Renal cortical epithelial cell (primary cell): ENCODE measurements at places on chromosomes 11 and 22.

DNA sequence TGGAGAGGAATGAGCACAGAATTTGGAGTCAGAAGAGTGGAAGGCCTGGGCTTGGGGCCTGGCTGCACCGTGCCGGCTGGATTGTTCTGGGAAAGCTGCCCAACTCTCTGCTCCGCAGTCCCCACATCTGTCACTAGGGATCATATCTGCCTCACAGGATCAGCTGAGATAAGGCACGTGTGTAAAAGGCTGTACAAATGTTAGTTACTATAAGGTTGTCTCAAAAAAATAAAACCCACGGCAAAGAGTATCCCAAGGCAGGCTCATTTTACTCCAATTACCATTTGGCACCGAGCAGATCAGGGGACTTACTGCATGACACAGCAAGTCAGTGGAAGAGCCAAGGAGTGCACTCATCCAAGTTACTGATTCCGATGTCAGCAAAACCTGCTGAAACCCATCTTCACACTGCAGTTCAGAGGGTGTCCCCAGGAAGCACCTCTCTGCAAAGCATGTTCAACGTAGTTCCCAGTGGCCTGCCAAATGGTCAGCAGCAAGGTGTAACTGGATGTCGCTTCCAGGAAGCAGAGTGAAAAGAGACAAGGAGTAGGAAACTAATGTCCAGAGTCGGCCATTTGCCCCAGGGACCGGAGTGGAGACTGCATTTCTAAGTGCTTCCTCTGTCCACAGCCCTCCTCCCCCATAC is 18.1 kb upstream of the MRTFA start:
- peak; percentile 70 for DNase-seq

DNA sequence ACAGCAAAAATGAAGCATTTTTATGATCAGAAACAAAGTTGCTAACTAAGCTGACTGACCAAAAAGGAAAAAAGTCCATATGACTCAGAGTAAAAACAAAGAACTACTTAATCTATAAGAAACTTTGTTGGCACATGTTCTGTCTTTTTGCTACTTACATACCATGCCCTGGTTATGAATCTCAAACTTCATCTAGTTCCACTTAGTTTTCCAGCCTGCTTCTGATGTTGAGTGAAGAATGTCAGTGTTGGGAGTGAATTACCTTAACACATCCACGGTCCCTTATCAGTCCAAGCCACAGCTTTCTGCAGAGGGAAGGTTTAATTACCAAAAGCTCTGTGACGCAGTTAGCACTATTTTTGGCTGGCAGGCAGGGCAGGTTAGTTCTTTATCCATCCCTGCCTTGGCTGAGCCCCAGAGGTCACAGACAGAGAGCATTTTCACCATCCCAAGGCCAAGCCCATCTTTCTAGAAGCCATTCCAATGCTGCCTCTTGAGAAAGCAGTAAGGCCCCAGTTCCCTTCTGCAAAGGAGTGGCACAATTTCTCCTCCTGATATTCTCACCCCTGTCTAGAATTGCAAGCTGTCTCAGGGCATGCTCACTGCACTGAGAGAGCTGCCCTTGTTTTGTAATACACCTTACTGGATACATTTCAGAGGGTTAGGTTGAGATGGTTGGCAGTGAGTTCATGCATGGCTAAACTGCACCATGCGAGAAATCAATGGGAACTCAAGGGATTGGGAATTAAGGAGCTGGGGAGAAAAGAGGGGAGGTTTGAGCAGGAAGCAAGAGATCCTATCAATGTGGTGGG is 67.1 kb downstream of the SLC1A2 start:
- no peak for DNase-seq

DNA sequence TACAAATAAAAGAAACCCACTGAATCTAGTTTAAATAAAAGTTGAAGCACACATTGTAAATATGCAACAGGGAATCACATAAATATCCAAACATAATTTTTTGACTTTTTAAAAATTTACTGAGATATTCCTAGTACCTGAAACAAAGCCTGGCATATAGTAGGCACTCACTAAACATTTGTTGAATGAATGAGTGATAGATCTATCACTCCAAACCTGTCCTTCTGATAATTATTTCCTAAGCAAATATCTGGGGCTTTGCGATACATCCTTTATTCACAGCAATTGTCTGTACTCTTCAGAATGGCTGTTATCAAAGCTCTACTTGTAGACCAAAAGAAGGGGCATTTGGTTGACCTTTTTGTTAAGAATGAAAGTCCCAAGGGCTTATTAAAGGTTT is 2.6 kb upstream of the PSMA1 start:
- no peak for DNase-seq

DNA sequence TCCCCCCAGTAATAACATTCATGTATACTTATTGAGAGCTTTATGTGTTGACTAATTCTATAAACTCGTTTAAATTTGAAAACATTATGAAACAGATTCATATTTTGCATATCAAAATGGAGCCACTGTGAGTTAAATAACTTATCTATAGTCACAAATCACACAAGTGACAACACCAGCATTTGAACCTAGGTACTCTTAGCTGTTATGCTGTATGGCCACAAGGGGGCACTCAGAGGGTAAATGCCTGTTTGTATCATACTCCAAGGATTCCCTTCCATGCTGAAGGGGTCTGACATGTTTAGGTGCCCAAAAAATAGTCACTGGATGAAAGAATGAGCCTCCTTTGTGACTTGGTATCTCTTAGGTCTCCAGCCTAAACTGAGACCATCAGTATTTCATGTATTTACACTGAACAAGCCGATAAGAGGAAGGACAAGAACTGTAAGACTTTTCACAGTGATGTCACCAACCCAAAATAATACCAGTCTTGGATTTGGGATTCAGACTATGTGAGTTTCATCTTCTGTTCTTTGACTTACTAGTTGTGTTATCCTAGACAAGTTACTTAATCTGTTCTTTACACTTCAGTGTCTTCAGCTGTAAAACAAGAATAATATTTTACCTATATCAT is 12.2 kb upstream of the OR52D1 start:
- DNase-seq, result peak; percentile 47

- DNase-seq, result peak; percentile 9
Measured at GRCh38 chr11:1882265-1883238, 9.1 kb downstream of the PRR33 start.

- peak; percentile 90 for DNase-seq
Measured at GRCh38 chr11:76577226-76577920, 93.2 kb downstream of the LRRC32 start.

DNA sequence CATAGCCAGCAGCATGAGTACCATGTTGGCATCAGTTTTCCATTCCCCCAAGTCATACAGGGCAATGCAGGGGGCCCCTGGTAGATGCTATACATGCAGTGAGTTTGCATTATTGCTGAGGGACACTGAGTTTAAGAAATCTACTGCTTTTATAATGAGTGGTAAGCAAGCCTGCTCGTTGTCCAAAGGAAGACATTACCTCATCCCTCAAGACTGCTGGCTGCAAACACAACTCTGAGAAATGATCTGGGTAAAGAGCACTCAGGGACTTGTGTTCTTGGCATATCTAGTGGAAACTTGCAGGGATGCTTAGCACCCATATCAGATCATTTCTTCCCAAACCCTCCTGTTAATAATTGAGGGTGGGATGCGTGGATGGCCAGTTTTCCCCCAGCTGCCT is 77.9 kb downstream of the CWC15 start:
- peak; percentile 65 for DNase-seq

- peak; percentile 84 for DNase-seq
Measured at GRCh38 chr11:106482917-106483785, 405.7 kb downstream of the AASDHPPT start.

- DNase-seq, result no peak
Measured at GRCh38 chr11:12461516-12461915, 84.1 kb downstream of the PARVA start.

DNA sequence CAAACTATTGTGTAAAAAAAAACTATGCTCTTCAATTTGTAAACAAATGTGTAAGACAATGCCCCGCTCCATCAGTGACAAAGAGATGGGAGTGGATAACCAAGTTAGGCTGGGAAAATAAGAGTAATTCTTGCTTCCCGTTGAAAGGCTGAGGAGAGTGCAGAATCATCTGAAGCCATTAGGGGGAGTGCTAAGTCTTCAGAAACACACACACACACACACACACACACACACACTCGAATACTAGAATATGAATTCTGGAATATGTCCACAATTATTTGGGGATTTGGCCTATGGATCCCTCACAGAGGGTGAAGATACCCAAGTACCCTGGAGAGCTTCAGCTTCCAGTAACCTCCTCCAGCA is 27.8 kb upstream of the ROBO3 start:
- peak; percentile 89 for DNase-seq

DNA sequence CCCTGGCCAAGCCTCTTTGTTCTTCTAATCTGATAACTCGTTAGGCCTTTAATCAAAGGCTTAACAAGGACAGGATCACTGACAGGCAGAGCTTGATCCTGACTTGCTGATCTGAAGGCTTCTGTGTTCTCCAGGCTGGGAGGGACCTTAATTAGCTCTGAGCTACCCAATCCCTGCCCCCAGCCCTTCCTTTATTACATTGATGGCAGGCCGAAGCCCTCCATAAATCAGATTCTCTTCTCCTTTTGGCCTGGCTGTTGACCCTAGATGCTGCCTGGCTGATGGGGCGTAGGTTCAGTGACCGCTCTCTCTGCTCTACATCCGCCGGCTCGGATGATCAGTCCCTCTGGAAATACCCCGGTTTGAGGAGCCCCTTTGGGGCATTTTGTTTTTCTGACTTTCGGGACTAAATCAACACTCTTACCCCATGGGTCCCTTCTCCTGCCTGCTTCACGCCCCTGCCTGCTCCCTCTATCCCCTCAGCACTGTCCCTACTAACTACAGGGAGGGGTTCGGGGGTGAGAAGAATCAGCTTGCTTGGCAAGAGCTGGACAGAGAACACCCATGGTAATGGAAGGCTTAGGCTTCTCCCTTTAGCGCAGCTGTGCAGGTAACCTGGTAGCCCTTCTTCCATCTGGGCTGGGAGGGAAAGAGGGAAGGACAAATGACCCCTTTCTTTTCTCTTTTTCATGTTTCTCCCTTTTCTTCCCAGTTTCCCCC is 10.0 kb upstream of the RRM1 start:
- DNase-seq, result no peak

GRCh38 chr11:79294845-79295731 is 145.7 kb downstream of the TENM4 start:
- DNase-seq, result no peak

DNA sequence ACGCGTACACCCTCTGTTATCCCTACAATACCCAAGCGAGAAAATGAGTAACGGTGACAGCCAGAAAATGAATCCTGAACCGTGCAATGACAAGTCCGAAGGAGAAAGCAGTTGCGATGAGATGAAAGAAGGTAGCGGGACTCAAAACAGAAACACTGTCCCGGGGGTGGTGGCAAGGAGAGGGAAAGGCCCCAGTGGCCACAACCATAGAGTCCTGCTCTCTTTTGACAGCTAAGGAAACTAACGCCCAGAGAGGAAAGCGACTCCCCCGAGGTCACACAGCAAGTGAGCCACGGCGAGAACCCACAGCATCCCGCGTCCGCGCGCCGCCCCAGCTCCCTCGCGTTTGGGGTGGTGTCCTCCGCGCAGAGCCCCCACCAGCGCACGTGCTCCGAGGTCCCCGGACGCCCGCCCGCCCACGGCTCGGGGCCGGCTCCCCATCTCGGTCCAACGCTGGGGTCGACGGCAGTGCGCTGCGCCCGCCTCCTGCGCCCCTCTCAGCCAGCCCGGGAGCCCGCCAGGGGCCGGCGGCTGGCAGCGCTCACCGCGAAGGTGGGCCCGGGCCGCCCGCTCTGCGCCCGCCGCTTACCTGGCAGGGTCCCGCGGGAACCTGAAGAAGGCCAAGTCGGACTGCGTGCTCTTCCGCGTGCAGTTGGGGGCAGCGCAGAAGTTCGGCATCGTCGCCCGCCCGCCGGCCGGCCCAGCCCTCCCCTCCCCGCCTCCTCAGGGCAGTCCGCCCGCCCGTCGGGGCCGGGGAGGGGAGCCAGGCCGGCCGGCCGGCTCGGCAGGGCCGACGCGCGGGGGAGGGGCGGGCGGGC is 564 bp downstream of the THAP12 start:
- no peak for DNase-seq

DNA sequence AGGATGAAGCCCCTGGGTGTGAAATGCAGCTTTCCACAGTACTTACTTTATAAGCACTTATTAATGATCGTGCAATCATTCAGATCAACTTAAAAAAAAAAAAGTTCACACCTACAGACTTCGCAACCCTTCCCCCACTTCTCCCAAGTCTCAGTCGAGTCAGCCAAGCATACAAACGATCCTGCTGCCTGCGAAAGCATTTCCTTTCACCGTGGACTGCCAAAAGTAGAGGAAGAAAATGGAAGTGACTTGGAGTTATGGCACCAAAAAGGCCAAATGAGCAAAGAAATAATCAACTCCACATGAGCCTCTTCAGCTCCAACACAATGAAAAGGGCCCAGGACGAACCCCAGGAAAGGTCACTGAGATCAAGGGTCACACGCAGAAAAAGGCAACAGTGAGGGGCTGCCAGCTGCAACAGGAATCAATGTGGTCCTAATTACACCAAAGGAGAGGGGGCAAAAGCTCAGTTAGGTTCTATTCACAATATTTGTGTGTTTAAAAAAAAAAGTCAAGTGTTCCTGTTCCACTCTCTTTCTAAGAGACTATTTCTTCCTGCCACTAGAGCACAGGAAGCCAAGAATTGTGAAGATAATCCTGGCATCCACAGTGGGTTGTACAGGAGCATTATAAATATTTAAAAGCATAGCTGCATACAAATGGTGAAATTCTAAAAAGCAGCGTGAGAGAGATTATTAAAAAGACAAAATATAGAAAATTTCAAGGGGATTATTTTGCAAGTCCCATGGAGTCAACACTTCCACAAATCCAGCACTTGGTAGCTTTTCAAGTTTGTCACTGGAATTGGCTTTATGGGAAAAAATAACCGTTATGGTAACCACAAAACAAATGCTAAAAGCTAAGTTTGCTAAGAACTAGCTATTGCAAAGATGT is 28.4 kb downstream of the CDON start:
- DNase-seq, result peak; percentile 11

GRCh38 chr11:109984634-109985289 is 108.4 kb upstream of the ZC3H12C start:
- DNase-seq, result no peak

GRCh38 chr22:35984183-35985175 is 44.1 kb downstream of the RBFOX2 start:
- DNase-seq, result peak; percentile 13

- no peak for DNase-seq
Measured at GRCh38 chr11:82719361-82720105, 14.1 kb downstream of the FAM181B start.

- DNase-seq, result no peak
Measured at GRCh38 chr11:41289408-41289807, 170.0 kb downstream of the LRRC4C start.

- no peak for DNase-seq
Measured at GRCh38 chr11:107184986-107185385, 166.7 kb upstream of the GUCY1A2 start.

GRCh38 chr11:121257976-121258375 is 34.6 kb upstream of the SC5D start:
- peak; percentile 32 for DNase-seq
